ENCODE measurements at places on chromosomes 1 and 21.

- DNase-seq: no peak
These were observed 164.0 kb downstream of the PGBD5 start for GRCh38 chr1:230261928-230262650.

DNA sequence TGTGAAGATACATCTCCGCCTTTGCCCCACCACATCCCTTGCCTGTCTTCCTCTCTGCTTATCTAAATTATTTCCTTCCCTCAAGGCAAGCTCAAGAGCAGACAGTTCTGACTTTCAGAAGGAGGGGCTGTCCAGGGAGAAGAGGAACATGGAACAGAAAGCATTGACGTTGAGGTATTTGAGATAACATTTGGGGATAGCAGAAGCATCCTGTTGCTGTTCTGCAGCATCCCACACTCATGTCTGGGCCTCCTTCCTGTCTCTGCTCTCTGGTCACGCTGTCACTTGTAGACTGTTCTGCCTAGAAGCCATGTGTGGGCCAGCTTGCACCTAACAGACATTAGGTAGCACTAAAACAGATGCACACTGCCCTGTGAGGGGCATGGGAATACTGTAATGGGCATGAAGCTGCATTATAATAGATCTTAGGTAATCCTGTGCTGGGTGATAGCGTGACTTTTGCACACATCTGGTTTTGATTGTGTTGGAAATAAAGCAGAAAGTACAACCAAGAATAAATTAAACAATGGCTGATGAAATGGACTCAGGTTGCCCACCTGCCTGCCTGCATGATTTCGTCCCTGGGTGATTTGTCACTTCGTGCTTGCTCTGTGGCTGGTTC lies 660 bp upstream of the RD3 start:
- DNase-seq: no peak

GRCh38 chr1:21758614-21759013 lies 24.3 kb downstream of the USP48 start:
- DNase-seq: no peak

GRCh38 chr1:15110128-15110866 lies 43.2 kb upstream of the TMEM51 start:
- DNase-seq: no peak

- DNase-seq: no peak
These were observed 30.2 kb upstream of the ATP5PO start for GRCh38 chr21:33945652-33946270.

DNA sequence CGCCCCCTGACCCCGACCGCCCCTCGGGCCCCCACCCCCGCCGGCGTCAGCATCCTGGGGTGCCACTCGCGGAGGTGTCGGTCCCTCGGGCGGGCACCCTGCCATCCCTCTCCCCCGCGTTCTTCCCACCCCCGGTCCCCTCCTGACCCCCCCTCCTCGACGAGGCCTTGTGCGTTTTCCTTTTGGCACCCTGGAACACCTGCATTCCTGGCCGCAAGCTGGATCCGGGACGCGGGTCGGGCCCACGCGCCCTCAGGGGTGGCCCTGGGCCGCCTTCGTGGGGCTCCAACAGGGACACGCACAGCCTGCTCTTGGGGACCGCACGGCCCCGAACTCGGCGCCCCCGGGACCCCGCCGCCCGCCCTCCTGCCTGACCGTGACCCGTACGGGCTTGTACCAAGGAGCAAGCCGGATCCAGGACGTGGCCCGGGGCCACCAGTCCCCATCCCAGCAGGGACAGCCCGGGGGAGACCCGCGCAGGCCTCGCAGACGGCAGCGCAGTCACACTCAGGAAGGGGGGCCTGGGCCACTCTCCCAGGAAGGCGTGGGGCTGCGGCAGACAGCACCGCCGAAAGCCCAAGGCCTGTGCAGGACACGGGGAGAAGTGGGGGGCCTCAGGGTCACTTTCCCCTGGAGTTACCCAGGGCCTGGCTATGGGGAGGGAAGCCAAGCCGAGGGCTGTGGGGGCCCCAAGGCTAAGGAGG lies 579 bp upstream of the SLC19A1 start:
- no peak for DNase-seq

DNA sequence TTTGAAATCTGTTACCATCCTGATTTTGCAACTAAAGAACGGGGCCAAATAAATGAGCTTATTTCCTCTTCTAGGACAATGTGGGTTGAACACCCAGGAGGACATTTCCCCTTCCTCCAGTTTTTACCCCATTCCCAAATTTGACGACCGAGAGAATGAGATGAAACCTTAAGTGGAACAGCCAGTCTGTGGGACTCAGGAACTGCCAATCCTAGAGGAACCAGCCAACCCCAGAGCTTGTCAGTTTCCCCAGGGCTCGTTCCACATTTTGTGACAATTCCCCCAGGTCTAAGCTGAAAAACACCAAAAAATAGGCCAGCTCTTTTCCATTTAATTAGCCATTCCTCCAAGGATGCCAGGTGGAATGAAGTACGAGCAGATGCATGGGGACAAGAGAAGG lies 21.3 kb upstream of the MAPKAPK2 start:
- DNase-seq: no peak

DNA sequence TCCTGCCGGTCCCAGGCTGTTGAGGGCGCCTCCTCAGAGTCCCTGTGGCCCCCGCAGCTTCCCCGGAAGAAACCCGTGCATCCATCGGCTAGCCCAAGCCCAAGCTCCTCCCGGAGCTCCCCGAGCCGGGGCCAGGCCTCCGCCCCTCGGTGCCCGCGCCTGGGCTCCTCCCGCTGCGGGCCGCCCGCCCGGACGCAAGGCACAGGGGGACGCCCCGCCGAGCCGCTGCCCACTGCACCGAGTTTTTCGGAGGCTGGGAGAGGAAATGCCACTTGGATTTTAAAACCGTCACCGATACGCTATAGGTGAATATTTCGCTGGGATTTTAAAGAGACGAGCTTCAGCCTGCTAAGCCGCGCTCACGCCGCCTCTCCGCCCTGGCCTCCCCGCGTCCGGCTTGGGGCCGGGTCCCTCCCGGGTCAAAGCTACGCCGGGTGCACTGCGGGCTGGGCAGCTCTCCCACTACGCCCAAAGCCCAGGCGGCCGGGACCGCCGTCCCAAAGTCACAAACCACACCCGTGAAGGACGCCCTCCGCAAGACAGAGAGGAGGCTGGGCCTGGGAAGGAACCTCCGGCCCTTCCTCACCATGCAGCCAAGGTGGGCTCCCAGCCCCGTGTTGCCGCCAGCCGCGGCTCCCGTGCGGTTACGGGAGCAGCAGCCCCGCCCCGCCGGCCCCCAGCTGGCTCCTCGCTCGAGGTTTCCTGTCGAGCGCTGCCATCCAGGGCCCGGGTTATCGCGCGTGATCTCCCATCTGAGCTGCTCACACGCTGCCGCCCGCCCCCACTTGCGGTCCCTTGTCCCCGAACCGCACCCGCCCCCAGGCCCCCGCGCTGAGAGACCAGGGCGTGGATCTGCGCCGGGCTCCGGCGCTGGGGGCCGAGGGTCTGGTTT lies 63.2 kb downstream of the CD247 start:
- peak; percentile 67 for DNase-seq

DNA sequence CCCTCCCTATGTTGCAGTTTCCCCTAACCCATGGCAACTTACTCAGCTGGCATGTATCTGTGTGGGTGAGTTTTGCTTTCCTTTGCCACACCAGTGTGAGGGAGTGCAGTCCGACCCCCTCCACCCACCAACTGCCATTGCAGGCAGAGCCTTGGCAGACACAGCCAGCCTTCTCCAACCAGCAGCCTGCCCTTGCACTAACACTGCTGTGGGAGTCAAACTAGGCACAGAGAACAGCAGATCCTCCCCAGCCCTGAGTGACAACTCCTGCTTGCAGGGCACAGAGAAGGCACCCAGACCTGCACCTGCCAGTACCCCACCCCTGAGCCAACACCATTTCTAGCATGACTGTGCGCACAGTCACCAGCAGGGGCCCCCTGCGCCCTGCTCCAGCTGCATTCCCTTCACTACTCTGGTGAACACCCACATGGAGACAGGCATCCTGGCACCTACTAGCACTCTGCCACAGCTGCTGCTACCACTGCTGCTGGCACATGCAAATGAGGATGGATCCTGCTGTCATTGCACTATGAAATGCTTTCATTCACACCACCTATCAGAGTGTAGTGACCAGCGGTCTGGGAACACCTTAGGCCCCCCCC lies 98.4 kb downstream of the MAGI3 start:
- no peak for DNase-seq

GRCh38 chr1:182778862-182779261 lies 10.7 kb upstream of the NPL start:
- no peak for DNase-seq

- DNase-seq: no peak
These were observed 283.5 kb downstream of the S1PR1 start for GRCh38 chr1:101520302-101520701.

- DNase-seq: no peak
These were observed 13.9 kb upstream of the LAX1 start for GRCh38 chr1:203751051-203751450.

DNA sequence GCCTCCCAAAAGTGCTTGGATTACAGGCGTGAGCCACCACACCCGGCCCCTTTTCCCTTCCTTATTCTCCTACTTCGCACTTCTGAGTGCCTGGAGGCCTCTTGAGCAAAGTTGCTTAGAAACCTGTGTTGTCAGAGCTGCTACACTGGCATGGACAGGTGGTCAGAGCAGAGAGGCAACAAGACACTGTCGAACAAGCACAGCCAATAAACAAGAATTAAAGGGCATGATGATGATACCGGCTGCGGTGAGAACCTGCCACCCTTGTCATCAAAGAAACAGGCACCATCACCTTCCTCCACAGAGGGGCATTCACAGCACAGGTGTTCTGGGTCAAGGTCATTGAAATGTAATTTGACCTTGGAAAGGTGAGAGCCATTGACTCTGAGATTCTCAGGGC lies 23.3 kb downstream of the STUM start:
- DNase-seq: no peak

GRCh38 chr21:45525153-45525909 lies 16.9 kb downstream of the SLC19A1 start:
- DNase-seq: no peak

GRCh38 chr1:244313346-244313745 lies 138.4 kb downstream of the ADSS2 start:
- DNase-seq: no peak

- no peak for DNase-seq
These were observed 18.4 kb upstream of the LY9 start for GRCh38 chr1:160777486-160778089.

DNA sequence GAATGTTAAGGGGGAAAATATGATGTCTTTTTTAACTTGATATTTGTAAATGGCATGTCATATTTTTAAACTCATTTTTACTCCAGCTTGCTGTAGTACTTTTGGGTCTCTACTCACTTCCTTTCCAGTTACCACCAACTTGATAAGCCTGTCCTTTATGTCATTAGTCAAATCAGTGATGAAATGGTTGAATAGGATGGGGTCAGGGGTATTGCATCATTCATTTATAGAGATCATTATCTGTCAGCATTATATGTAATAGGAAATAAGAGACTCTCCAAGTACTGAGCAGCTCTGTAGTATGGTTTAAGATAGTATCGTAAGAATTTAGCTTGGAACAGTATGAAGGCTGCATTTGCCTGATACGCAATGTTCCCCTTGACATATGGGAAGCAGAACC lies 227.3 kb downstream of the BRINP3 start:
- no peak for DNase-seq

DNA sequence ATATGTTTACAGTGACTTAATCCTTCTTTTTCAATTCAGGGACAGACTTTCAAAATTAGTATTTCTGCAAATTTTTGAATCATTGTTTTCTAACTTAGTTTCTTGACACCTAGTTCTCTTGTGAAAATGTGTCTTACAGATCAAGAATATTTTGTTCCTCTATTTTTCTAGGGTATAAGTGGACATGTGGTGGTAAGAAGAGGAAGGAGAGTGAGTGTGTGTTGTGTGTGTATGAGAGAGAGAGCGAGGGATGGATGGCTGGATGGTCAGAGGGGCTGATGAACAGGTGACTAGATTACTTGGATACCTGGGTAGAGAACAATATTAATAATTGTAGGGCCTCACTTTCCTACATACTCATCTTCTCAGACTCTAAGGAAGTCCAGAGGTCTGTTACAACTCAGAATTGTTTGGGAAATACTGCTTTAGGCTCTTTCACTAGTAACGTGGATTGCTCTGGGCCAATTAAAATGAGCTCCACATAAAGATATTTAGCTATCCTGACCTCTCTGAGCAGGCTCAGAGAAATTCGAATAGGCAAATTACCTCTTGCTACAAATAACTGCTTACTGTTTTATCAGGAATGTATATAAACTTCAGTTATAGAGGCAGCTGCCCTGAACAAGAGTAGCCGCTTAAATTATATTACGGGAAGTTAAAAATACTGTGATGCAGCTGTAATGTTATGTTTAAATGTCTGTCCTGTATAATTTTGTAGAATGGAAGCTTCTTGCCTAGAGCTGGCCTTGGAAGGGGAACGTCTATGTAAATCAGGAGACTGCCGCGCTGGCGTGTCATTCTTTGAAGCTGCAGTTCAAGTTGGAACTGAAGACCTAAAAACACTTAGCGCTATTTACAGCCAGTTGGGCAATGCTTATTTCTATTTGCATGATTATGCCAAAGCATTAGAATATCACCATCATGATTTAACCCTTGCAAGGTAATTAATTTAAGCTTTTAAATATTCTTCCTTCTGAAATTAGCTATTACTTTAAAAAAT lies 19.7 kb downstream of the GPSM2 start:
- DNase-seq: no peak

DNA sequence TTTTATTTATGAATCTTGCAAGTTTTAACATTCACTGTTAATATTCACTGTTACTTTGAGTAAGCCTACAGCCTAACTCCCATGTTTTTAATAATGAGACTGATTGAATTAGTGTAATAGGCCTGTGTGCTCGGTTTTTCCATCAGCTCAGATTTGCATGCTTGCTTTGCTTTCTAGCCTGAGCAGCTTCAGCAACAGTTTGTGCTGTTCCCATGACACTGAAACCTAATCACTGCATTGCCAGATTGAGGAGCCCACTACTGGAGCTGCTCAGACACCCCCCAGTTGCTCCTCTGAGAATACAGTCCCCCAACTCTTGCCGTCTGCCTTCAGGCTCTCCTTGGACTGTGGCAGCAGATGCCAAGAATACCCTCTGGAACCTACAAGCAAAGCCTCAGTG lies 695.4 kb downstream of the BRINP3 start:
- DNase-seq: no peak

- DNase-seq: no peak
These were observed 20.7 kb upstream of the LAX1 start for GRCh38 chr1:203744075-203744972.

All from stimulated activated CD8-positive, alpha-beta memory T cell treated with anti-CD3 and anti-CD28 coated beads, Interleukin-12 subunit alpha, Interleukin-12 subunit beta, amount 100 ng/mL, for 4 hours (primary cell).